ENCODE measurements at places on chromosomes 7 and 10. TPM values are rescaled to one million over a fixed set of nuclear protein-coding genes. Genes with fewer than 3 reads are reported as not detected.

DGKB gene
- total RNA-seq = not detected

SLC13A1 gene
- total RNA-seq = not detected

HGF gene
- not detected for total RNA-seq

DNMBP gene
- total RNA-seq = 2.6 TPM

TMED4 gene
- total RNA-seq = 74.6 TPM

PRPS1L1 gene
- total RNA-seq = not detected

SVOPL gene
- total RNA-seq = 0.78 TPM

Data from activated CD8-positive, alpha-beta T cell treated with anti-CD3 and anti-CD28 coated beads for 36 hours (primary cell).